ENCODE measurements at places on chromosomes 12 and 14. TPM values are rescaled to one million over a fixed set of nuclear protein-coding genes. Genes with fewer than 3 reads are reported as not detected.

TEX52 gene
- total RNA-seq, result not detected

EFS gene
- 18.4 TPM for total RNA-seq

SDSL gene
- total RNA-seq, result 8.8 TPM

PLBD1 gene
- 14.6 TPM for total RNA-seq

TMEM229B gene
- 1.8 TPM for total RNA-seq

IGFBP6 gene
- total RNA-seq, result 329 TPM

TMX1 gene
- 78.3 TPM for total RNA-seq

NTS gene
- total RNA-seq, result not detected

GLIPR1L1 gene
- total RNA-seq, result not detected

EDDM3A gene
- total RNA-seq, result not detected

SLCO1B3 gene
- not detected for total RNA-seq

SUSD6 gene
- 20.6 TPM for total RNA-seq

STAB2 gene
- total RNA-seq, result not detected

RGS6 gene
- total RNA-seq, result not detected

AHNAK2 gene
- 152 TPM for total RNA-seq

RHOJ gene
- total RNA-seq, result 4.3 TPM

KLRB1 gene
- total RNA-seq, result not detected

EML5 gene
- 0.13 TPM for total RNA-seq

HSPB8 gene
- 20.5 TPM for total RNA-seq

TMEM179 gene
- total RNA-seq, result 0.11 TPM

PTPRB gene
- 0.32 TPM for total RNA-seq

AGAP2 gene
- total RNA-seq, result 0.11 TPM

KCNK10 gene
- total RNA-seq, result not detected

IFNG-AS1 gene
- total RNA-seq, result 0.86 TPM

SYNE3 gene
- total RNA-seq, result 29.6 TPM

TSPAN11 gene
- 11.1 TPM for total RNA-seq

GALNT8 gene
- total RNA-seq, result 1.3 TPM

MANSC1 gene
- 16.2 TPM for total RNA-seq

KCNJ8 gene
- 0.22 TPM for total RNA-seq

ERBB3 gene
- 0.91 TPM for total RNA-seq

CHGA gene
- not detected for total RNA-seq

PROX2 gene
- not detected for total RNA-seq

PEX5 gene
- total RNA-seq, result 25.9 TPM

ALDH1L2 gene
- 60.5 TPM for total RNA-seq

E2F7 gene
- total RNA-seq, result 3.1 TPM

Measured in articular chondrocyte of knee joint (primary cell).